CD4-positive, CD25-positive, alpha-beta regulatory T cell (primary cell): ENCODE measurements at places on chromosomes 2 and 18. TPM values are rescaled to one million over a fixed set of nuclear protein-coding genes. Genes with fewer than 3 reads are reported as not detected.
A peak's percentile ranks its signal among the peaks of the same experiment; 100 is the strongest.

The EMX1 gene
- total RNA-seq: not detected

- H3K36me3 ChIP-seq: no peaks in the 10 kb centered on the region
- DNase-seq: no peak
- no peaks in the 10 kb centered on the region for H3K4me1 ChIP-seq
- no peak overlapping the region for H3K4me3 ChIP-seq
These were observed 476.7 kb downstream of the TXNL1 start for GRCh38 chr18:56161566-56162260.

- H3K4me1 ChIP-seq: peaks cover 29% of the 10 kb centered on the region
- no peaks in the 10 kb centered on the region for H3K27me3 ChIP-seq
- no peaks in the 10 kb centered on the region for H3K36me3 ChIP-seq
- no peak for DNase-seq
- H3K4me3 ChIP-seq: peak overlapping the region; percentile 85
These were observed 2.5 kb downstream of the AGFG1 start for GRCh38 chr2:227474410-227474809.

DNA sequence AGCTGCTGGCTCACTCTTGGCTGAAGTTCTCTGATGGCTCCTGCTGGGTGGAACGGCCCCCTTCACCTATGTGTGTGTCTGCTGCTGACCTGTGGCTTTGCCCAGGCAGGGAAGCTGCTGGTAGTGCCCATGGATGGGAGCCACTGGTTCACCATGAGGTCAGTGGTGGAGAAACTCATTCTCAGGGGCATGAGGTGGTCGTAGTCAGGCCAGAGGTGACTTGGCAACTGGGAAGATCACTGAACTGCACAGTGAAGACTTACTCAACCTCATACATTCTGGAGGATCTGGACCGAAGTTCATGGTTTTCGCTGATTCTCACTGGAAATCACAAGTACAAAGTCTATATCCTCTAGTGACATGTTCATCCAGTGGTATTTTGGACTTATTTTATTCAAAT lies 13.9 kb upstream of the UGT1A8 start:
- H3K4me3 ChIP-seq: no peak overlapping the region
- peaks cover 20% of the 10 kb centered on the region for H3K27me3 ChIP-seq
- H3K36me3 ChIP-seq: no peaks in the 10 kb centered on the region

GRCh38 chr2:212157012-212157411 lies 381.6 kb downstream of the ERBB4 start:
- H3K27me3 ChIP-seq: no peaks in the 10 kb centered on the region
- H3K4me3 ChIP-seq: no peak overlapping the region
- no peak for DNase-seq
- no peak overlapping the region for H3K27ac ChIP-seq
- H3K36me3 ChIP-seq: no peaks in the 10 kb centered on the region
- no peaks in the 10 kb centered on the region for H3K4me1 ChIP-seq

- H3K27me3 ChIP-seq: peaks cover 2% of the 10 kb centered on the region
- no peak for DNase-seq
- no peaks in the 10 kb centered on the region for H3K4me1 ChIP-seq
- H3K4me3 ChIP-seq: no peak overlapping the region
These were observed 16.8 kb upstream of the LPIN1 start for GRCh38 chr2:11729362-11730212.
